Foreskin fibroblast (primary cell): ENCODE measurements at places on chromosomes 11 and 22.

DNA sequence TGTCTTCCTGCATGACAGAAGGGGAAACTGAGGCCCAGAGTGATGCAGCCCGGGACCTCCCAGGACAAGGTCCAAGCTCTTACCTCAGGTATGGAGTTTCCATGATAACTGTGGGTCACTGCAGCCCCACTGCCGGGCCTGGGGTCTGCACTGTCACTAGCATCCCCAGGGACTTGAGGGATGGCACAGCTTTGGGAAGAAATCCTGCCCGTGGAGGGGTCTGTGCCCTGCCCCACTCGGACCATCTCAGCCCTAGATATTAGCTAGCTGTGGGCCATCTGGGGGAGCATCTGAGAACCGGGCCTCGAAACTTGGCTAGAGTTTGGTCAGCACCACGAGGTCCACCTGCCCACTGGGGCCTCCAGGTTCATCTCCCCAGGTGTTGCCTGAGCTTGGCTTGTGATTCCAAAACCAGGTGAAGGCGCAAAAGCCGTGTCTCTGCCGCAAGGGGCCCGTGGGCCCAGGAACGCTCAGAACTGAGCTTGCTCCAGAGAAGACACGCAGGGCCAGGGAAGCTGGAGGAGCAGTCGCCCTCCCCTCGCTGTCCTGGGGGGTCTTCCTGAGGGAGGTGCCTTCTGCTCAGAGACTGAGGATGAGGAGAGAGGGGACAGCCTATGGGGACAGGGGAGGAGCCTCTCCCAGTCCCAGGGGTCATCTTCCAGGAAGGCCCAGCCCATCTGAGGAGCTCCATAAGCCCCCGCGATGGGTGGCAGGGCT lies 4.8 kb downstream of the LINC01488 start:
- no peak for DNase-seq

GRCh38 chr11:101582236-101582988 lies 1.4 kb downstream of the TRPC6 start:
- DNase-seq: peak; percentile 48

DNA sequence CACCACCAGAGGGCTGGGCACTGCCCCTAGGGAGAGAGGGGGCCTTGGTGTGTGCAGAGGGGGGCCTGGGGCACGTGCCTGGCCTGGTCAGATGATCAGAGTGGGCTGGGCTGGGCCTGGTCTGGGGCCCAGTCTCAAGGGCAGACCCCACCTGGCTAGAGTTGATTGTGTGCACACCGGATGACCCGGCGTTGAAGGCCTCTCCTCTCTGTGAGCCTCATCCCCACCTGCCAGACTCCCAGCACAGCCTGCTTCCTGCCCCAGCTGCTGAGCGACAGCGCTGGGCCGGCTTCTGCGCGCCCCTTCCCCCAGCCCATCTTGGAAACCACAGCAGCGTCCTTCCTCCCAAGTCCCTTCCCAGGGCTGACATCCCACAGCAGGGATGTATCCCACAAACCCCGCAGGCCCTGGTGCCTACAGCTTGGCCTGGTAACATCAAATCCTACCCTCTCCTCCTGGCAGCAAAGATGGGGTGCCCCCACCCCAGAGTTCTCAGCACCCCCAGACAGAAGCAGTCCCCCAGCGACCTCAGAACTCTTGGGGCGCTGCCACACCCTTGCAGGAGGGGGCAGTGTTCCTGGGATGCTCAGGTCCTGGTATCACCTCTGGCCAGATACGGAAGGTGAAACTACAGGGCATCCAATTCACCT lies 11.0 kb upstream of the TSSC4 start:
- no peak for DNase-seq

DNA sequence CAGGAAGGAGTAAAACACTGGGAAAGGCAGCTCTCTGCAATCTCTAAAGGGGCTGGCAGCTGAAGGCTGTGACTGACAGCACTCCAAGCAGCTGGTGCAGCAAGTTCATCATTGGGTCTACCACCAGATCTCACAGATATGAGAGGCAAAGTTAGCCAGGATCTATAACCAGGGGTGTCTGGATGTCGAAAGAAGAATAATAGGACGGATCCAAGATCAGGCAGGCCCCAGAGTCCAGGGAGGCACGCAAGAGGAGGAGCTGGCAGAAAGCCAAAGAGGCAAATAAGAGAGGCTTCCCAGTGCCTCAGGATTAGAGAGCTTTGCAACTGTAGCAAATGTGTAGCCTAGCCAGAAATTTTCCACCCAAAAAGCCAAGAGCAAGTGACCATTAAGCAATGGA lies 77.1 kb downstream of the RBMXL2 start:
- no peak for DNase-seq

- no peak for DNase-seq
These were observed 42.0 kb downstream of the BLID start for GRCh38 chr11:122074022-122074421.

DNA sequence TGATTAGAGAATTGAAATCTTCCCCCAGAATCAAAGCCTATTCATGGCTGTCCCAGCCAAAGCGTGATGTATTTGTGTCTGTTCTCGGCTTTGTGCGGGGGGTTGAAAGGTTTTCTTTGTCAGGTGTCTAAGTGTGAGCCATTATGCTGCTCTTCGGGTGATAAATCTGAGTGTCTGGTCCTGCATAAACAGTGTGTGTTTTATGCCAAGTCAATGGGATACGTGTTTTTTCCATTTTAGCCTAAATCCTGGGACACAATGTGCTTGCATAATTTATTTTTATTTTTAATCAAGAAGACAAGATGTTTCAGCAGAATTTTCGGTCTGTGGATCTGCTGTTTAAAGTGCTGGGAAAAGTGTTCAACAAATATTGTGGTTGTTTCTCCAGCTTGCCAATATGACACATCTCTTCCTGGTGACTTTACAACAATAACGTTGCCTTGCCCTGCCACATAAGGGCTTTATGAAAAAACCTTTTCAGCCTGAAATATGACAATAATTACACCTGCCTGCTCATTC lies 267.8 kb downstream of the TBC1D22A start:
- DNase-seq: no peak

DNA sequence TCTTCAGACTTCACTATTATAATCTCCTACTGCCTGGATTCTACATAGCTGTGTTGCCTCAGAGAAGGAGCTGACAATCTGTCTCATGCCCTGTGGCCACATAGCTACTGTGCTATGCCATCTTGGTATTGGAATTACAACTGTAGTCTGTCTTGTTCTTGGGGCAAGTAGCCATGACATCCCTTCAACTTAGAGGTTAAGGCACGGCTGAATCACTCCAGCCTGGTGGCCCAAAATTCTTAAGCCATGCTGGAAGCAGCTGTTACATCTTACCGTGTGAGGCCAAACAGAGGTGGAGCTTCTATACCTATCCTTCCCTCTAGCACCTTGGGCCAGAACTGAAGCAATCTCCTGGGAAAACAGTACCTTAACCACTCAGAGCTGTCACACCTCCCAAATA lies 14.8 kb downstream of the CARD18 start:
- DNase-seq: peak; percentile 19

- DNase-seq: no peak
These were observed 470.1 kb upstream of the B3GAT1 start for GRCh38 chr11:134882141-134882540.

DNA sequence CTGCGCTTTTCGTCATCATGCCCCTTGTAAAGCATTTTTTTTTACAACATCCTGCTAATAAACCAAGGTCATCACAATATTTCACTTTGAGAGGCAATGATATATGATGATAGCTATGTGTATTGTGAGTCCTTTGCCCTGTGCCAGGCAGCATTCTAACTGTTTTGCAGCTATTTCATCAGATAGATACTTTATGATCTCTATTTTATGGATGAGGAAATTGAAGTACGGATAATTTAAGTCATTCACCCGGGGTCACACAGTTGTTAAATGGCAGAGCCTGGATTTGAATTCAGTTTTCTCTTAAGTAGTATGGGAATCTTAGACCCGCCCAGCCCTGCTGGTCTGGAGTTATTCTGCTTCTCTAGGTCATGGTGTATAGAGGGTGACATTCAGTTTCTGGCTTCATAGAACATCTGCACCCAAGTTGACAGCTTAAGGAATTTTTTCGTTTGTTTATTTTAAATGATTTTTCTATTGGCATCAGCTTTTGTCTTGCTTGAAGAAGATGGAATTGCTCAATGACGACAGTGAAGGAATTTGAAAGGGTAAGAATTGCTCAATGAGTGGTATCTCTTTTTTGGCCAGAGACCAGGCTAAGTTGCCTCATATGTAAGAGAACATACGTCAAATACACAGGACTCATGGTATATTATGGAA lies 926 bp downstream of the PRR5L start:
- DNase-seq: peak; percentile 86

GRCh38 chr11:66080055-66080817 lies 10.2 kb downstream of the PACS1 start:
- peak; percentile 86 for DNase-seq

DNA sequence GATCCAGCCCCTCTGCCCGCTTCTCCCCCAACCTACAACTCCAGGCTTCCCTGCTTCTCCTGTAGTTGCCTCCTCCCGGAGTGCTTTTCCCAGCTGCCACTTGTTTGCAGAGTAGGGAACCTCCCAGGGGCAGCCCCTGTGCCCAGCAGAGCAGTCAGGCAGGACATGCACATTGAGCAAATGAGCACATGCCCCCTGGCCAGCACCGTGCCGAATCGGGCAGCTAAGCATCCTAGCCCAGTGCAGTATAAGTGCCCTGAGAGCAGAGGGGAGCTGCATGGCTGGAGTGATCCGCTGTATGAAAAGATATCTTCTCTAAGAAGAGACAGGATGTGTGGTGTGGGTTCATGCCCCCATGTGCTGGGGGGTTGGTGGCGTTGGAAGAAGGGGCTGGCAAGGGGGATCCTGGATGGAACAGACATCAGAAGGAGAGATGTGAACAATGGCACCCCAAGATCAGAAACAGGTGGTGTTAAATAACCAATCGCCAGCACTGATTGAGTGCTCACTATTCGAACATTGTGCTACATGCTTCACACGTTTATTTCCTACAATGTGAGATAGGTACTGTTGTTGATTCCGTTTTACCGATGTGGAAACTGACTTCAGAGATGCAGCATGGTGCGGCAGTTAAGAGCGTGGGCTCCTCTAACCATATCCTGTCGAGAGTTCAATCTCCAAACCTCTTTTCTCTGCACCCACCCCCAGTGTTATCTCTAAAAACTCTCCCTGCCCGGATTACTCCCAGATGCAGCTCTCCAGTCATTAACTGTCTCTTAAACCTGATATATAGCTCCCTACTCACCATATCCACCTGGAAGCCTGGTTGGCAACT lies 1.2 kb downstream of the AIP start:
- no peak for DNase-seq

DNA sequence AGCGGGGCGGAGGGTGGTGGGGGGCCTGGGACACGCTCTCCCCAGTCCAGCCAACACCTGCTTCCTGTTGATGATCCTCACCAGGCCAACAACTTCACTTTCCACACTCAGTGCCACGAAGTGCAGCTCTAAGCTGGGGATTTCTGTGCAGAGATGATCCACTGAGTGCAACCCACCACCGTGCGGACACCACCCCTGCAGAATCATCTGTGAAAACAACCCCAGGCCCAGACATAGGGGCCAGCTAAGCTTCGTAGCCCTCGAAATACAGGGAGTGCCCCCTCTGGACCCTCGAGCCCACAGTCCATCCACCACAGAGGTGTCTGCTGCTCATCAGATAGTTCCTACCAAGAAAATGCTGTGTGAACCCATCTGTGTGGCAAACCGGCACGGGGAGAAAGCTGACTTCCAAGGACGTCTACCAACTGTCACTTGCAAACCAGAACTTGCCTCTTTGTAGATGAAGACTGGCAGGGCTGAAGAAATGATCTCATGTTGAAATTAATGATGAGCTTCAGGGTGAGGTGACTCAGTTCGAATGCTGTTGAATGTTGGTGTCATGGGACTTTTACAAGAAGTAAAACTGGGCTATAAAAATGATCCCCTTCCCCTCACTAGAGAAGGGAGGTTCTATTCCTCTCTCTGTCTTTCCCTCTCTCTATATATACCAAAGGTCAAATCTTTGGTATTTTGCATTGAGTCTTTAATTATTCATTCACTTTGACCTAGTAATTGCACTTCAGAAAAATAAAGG lies 73.4 kb downstream of the MYEOV start:
- DNase-seq: peak; percentile 40

DNA sequence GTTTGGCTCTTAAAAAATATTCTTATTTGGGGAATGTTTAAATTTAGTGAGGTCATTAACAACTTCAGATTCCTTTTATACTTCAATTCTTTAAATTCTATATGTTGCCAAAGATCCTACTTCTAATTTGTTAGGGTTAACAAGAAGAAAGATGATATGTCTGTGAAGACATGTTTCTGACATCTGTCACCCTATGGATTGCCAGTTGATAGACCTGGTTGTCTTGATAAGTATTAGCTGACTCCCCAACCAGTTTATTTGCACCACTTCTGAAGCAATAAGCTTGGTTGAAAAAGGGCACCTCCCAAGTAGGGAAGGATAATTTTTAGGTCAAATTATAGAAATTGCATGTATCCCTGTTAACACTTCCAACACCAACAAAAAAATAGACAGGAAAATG lies 29.3 kb downstream of the ARHGEF12 start:
- no peak for DNase-seq

DNA sequence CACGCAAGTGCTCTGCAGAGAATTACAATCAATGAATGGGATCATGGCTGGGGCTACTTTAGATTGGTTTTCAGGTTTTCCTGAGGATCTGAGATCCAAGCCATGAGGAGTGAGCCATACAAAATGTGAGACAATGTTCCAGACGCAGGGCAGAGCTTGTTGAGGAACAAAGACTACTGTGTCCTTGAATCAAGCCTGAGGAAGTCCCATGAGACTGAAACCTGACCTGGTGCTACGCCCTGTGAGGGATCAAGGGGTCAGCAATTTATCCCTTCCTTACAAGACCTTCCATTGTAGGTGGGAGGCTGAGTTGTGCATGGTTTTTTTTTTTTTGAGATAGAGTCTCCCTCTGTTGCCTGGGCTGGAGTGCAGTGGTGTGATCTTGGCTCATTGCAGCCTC lies 2.1 kb downstream of the INCENP start:
- no peak for DNase-seq

DNA sequence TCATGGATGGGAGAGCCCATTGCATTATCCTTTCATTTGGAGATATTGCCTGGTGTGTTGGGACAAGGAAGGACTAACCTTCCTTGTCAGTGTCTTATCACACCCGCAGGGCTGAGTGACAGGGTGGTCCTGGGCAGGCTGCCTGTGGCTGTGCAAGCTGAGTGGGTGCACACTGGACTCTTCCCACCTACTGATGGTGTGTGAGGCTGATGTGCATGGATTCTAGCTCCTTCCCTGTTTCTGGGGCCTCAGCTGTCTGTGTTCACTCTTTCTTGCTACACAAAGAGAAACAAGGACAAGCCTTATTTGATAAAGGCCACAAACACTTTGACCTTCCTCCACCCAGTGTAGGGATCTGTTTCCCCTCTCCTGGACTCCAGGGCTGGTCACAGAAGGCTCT lies 22.0 kb downstream of the TBX1 start:
- no peak for DNase-seq

- peak; percentile 84 for DNase-seq
These were observed 43.3 kb upstream of the MMP7 start for GRCh38 chr11:102573851-102574250.

DNA sequence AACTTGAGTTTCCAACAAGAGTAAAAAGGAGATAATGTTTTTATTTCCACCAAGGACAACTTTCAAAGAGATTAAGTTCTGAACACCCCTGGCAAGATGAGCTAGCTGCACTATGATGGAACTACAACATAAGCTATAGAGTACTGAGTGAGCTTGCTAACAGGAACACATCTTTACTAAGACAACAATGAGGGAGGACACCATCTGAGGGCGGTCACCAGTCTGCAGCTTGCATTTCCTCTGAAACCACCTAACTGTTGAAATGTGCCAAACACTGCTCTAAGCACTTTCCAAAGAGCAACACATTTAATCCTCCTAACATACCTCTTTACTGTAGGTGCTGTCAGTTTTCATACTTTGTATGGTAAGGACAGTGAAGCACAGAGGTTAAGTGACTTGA lies 68.4 kb downstream of the TCF20 start:
- DNase-seq: no peak
